ENCODE measurements at places on chromosomes 3 and 15.

DNA sequence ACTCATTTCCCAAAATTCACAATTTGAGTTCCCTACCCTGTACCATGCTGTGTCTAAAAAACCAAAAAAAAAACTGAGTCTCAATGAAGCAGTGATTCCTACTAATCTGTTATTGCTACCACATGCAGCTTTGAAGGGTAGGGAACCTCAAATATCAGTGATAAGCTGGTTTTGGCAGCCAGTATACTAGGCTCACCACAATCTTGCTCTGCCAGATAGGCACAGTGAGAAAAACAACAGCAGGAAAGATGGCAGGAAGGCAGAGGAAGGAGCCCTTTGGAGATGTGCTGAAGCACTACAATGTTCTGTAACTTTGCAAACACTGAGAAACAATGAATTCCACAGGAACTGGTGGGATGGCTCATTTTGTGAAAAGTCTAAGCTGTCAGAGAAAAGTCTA, 96.9 kb upstream of the UBP1 start:
- no peak for DNase-seq

DNA sequence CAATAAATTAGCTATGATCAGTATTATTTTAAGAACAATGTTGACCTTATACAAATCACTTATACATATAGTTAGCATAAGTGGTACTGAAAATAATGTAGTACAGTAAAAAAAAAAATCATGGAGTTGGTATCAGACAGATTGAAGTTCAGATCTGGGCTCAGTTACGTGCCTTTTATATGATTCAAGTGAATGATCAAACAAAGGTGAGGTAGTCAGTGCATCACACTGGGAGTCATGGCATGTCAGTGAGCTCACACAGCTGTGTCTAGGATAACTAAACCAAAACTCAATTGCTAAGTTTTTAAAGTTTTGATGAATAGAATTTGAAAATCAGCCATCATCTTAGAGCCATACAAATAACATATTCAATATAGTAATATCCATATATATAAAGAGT, 11.2 kb upstream of the CCR8 start:
- no peak for DNase-seq

DNA sequence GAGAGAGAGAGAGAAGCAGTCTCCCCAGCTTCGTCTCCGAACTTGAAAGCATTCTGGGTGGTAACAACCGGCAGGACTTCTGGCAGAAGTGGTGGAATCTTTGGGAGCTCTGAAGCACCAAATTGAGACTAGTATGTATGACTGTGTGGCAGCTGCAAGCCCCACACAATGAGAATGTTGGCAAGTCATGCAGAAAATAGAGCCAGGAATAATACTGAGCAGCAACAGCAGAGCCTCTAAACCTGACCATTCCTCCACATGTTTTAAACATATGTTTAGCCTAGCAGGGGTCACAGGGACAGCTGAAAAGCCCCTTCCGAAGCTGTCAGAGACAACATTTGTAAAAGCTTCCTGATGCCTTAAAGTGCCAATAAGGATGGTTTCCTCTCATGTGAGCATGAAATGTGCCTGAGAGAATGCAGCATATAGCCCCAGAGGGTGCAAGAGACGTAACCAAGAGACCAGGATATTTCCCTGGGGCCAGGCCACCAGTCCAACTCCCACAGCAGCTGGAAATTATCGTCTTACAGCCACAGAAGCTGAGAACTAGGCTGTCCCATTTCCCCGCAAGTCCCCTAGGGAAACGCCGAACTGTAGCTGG, 178.6 kb upstream of the CCDC54 start:
- DNase-seq: no peak

GRCh38 chr3:177451864-177452830, 254.9 kb upstream of the TBL1XR1 start:
- peak; percentile 74 for DNase-seq

- no peak for DNase-seq
Measured at GRCh38 chr3:141268791-141269190, 37.2 kb downstream of the PXYLP1 start.

DNA sequence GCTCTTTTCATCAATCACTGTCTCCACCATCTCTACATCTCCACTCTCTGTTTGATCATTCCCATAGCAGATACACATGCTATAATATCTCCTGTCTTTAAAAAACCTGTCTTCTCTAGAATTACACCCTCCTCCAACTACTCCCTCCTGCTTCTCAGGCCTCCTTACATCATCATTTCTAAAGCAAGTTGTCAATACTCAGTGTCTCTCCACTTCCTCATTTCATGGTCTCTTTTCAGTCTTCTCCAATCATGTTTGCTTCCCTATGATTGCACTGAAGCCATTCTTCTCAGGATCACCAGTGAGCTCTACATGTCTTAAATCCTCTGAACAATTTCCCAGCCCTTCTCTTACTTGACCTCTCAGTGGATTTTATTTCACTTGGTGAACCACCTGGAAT, 87.0 kb upstream of the ZNF280D start:
- DNase-seq: no peak

- DNase-seq: no peak
Measured at GRCh38 chr3:9404680-9405079, 7.3 kb downstream of the SETD5 start.

DNA sequence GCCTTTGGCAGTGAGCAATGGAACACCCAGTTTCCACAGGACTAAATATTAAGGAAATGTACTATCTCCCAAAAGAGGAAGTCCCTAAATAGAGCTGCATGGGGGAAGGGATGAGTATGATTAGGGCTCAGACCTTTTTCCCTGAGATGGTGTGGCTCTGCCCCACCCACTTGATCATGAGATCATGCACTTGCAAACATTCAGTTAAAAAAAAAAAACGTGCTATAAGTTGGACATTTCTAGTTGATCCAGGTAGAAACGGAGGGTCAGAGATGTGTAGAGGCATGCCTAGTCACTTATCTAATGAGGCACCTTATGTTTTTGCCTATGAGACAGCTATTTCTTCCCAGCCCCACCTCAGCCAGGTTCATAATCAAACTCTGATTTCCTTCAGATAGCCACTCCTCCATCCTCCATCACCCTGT, 24.5 kb upstream of the SSR3 start:
- DNase-seq: no peak

GRCh38 chr3:187985647-187986046, 168.3 kb upstream of the LPP start:
- DNase-seq: no peak

DNA sequence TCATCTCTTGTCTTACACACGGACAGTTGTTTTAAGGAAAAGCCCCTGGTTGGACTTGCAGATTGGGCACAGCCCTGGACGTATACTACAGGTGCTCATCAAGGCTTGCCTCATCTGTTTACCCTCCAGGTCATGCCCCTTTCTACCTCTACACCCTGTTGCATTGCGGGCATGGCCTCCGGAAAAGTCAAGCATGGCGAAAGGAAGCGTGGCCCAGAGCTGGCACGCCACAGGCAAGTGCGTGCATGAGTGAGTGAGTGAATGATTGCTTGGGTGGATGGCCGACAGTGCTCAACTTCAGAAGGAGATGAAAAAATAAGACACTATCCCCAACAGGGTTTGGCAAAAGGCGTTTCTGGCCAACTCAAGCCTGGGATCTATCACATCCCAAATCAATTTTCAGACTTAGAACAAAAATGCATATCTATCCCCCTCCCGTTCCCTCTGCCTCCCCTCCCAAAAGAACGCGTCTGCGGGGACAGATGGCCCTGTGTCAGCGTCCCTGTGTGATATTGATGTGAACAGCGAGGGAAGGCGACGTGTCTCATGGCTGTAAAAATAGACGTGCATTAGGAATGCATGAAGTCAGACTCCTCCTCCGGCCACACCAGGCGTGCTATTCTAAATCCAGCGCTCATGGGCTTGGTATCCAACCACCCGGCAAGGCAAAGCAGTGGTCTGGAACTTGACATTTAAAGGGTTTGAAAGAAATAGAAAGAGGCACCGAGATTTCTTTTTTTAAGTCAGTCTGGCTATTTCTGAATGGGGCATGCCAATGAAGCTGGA, 96.0 kb downstream of the RPLP1 start:
- DNase-seq: no peak

- DNase-seq: no peak
Measured at GRCh38 chr15:95075792-95076677, 844.7 kb downstream of the MCTP2 start.

- no peak for DNase-seq
Measured at GRCh38 chr3:131690800-131691199, 188.0 kb upstream of the MRPL3 start.

- DNase-seq: no peak
Measured at GRCh38 chr3:127529346-127530188, 61.0 kb downstream of the TPRA1 start.

DNA sequence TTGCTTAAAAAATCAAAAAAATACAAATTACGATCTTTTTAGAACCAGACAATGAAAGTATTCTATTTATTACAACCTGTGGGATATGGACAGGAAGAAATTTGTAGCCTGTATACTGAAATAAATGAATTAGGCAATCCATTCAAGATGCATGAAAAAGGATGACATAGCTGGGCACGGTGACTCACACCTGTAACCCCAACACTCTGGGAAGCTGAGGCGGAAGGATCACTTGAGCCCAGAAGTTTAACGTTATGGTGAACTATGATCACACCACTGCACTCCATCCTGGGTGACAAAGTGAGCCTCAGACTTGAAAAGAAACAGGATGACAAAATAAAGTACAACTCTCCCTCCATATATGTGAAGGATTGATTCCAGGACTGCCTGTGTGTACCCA, 74.1 kb downstream of the MSL2 start:
- DNase-seq: no peak
